ENCODE measurements at places on chromosomes 11 and 22. TPM values are rescaled to one million over a fixed set of nuclear protein-coding genes. Genes with fewer than 3 reads are reported as not detected.

DNA sequence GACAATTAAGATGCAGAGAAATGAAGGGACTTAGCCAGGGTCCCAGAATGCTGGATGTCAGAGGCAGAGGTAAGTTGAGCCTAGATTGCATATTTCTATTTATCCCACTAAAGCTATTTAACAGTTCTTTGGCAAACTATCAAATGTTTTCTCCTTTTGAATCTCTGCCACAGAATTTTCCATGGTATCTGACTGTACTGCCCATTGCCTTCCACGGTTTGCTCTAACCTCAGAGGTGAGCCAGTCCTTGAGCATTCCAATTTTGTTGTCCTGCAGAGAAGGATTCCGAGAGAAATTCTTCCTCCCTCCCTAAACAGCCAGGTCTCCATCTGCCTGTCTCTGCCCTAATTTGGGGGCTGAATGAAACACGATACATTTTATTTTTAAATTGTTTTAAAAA, 368.3 kb upstream of the SYN3 start:
- DNase-seq, result no peak

Gene CALCB
- polyA plus RNA-seq, result 3.1 TPM

DNA sequence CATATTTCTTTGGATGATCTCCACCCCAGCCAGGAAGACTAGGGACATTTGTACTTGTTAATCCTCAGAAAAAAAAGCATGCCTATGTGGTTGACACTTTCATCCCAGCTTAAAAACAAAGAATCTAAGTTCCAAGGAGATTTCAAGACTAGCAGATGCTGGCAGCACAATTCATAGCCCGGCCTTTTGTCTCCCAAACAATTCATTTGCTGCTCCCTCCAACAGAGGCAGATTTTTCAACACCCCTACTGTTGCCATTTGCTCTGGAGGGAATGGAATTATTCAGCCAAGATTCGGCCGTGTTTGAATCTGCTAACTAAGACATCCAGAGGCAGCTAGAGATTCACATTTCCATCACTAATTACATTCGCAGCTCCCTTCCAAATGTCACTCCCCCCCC, 15.3 kb downstream of the P2RX3 start:
- no peak for DNase-seq

DNA sequence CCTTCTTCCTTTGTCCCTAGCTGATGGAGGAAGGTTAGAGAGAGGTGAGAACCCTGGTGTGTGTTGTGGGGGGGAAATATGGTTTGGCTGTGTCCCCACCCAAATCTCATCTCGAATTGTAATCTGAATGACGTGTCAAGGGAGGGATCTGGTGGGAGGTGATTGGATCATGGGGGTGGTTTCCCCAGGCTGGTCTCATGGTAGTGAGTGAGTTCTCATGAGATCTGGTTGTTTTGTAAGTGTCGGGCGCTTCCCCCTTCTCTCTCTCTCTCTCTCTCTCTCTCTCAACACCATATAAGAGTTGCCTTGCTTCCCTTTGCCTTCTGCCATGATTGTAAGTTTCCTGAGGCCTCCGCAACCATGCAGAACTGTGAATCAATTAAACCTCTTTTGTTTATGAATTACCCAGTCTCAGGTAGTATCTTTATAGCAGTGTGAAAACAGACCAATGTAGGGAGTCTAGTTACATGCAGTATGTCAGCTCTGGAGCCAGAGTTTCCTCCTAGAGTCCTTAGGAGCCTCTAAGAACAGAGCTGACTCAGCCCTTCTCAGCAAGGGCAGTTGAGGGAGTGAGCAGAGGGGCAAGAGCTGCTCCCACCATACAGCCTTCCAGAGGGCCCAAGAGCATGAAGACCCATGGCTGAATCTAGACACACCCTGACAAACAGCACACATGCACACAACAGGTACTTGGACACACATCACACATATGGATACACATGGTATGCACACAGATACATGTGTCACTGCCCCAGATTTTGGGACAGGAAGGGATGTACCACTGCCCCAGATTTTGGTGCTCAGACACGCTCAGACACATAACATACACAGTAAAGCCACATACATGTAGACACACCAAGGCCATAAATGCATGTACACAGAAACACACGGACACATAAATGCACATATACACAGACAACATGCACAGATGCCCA, 12.9 kb upstream of the LRRC32 start:
- no peak for DNase-seq

Gene KRTAP5-3
- not detected for polyA plus RNA-seq

GRCh38 chr11:61129639-61130523, 27.6 kb downstream of the CD5 start:
- peak; percentile 90 for DNase-seq

DNA sequence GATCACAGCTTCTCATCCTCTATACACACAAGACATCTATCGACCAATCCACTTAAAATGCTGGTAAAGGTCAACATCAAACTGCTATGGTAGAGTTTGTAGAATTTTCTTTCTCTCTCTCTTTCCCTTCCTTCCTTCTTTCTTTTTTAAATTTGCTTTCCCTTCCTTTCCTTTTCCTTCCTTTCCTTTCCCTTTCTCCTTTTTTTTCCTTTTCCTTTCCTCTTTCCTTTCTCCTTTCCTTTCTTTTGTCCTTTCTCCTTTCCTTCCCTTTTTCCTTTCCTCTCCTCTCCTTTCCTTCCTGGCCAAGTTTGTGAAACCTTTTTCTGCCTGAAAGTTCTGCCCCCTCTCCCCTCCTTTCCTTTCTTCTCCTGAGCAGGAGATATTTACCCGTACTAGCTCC, 3.1 kb downstream of the C11orf97 start:
- no peak for DNase-seq

- no peak for DNase-seq
Observed at GRCh38 chr11:330694-331357, 10.2 kb upstream of the IFITM3 start.

DNA sequence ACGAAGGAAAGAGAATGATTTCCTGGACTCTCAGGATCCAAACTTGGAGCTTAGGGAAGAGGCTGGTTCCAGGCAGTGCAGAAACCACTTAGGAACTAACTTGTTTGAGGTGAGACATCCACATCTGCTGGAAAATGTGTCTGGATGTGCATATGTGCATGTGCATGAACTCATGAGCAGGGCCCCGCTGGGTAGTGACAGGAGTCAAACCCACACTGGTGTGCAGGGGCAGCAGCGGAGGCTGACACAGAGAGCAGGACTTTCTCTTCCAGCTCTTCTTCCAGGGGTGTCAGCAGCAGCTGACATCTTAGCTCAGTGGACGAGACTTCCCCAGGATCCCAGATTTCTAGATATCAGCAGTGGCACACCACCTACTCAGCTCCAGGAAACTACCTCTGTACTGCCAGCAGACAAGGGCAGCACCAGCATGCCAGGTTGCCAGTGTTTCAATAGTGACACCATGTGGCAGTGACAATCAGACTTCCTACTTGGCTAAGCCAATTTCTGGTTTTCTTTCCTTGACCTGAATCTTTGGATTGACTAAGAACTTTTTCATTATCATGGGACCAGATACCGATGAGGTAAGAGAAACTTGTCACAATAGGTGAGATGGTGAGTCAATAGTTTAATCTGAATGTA, 227.5 kb upstream of the ZC3H12C start:
- DNase-seq, result no peak

Gene HSPB2
- polyA plus RNA-seq, result 1.1 TPM

Gene NNMT
- polyA plus RNA-seq, result 0.15 TPM
